ENCODE measurements at places on chromosomes 5 and 9.

DNA sequence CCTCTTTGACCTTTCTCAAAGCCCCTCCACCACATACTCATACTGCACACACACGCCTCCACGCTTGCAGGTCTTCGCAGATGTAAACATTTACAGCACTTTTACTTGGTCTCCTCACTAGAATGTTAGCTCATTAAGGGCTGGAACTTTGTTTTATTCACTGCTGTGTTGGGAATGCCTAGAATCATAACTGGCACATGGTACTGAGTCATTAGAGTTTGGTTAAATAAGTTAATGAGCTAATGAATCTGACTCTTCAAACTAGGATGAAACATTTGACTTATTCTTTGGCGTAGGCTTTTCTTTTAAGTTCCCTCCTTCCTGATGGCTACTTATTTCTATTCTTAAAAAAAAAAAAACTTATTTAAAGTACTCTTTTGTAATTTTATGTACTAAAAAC is 28.9 kb downstream of the MAN2A1 start:
- no peak for DNase-seq

DNA sequence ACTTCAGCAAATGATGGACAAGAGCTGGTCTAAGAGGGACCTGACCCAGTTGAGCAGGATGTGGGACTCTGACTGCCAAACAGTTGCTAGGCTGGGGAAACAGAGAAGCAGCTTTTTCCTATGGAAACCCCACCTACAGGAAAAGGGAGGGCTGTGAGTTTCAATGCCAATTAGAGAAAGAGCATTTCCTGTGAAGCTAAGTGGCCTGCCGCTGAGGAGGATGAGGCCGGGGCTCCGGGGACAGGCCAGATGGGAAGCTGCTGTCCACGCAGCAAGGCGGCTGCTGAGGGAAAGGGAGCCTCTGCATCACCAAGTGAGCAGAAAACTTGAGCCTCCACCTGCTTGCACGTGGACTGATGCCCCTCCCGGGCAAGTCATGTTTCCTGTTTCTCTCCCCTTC is at the start of gene PCDH12:
Gene PCDH12 (minus strand): TSS at position 90 of the 400 bp plus-strand sequence. CDS start 351 bp downstream, outside the sequence.
- no peak for DNase-seq

- no peak for DNase-seq
These were observed 22.0 kb downstream of the RC3H2 start for GRCh38 chr9:122883125-122883524.

- DNase-seq = no peak
These were observed 294.0 kb downstream of the YTHDC2 start for GRCh38 chr5:113807427-113807991.

DNA sequence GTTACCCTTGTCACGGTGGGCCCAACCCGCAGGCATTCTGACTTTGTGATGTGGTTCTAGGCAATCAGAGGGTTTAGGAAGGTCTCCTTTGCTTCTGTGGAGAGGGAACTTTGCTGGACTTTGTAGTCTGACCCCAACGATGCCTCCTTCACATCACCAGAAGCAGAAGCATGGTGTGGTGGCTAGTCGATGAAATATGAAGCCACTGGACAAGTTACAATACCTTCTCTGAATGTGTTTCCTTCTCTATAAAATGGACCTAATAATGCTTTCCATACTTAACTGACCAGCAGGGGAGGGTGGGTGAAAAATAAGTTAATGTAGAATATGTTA is 607 bp downstream of the SPEF2 start:
- no peak for DNase-seq

DNA sequence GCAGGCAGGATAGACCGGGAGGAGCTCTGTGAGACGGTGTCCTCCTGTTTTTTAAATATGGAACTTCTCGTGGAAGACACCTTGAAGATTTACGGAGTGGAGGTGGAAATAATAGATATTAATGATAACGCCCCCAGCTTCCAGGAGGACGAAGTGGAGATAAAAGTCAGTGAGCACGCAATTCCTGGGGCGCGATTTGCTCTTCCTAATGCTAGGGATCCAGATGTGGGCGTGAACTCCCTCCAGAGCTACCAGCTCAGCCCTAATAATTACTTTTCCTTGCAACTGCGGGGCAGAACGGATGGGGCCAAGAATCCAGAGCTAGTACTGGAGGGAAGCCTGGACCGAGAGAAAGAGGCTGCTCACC is 621 bp downstream of the PCDHGA11 start:
- no peak for DNase-seq

DNA sequence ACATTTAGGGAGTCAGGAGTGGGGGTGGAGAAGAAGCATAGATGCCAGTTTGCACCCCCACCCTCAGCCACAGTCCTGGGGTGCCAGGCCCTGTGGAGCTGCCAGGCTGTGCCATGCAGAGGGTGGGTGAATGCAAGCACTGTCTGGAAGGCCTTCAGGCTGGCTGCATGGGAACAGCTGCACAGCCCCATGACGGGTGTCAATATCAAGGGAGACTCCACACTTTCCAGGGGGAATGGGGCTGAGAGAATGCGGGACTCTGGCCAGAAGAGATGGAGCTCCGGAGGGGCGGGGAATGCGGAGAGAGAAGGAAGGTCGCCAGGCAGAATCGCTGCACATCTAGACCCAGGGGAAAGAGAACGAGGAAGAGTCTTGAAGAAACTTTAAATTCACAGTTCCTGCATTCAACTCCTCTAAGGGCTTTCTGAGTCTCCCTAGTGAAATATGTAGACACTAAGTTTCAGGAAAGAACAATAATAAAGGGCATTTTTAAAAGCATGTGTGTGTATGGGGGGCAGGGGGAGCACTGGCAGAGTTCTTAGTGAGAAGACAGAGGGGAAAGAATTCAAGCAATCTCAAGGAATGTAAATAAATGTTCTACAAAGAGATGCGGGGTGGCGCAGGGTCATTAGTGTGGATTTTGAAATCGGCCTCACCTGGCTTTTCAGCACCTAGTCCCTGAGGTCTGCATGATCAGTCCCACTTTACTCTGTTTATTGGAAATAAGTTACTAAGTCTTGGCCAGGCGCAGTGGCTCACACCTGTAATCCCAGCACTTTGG is 59.1 kb downstream of the BOD1 start:
- DNase-seq = no peak

DNA sequence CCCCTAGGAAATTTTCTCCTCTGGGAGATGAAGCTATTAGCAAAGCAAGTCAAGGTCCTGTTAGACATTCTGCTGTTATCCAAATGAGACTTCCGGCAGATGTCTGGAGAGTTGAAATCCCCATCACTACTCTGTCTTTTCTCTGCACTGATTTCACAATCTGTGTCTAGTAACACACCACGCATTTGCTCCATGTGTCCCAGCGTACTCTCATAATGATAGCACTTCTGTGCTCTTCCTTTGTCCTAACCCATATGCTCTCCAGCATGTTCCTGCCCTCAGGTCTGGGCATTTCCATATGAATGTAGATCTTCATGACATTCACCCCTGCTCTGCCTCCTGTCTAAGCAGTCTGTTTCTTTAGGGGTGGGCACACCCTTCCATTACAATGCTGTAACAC is 1949.0 kb upstream of the WWC1 start:
- no peak for DNase-seq

GRCh38 chr9:85522459-85523092 is 219.2 kb downstream of the AGTPBP1 start:
- no peak for DNase-seq

- no peak for DNase-seq
These were observed 48.3 kb upstream of the POU4F3 start for GRCh38 chr5:146290318-146290717.

DNA sequence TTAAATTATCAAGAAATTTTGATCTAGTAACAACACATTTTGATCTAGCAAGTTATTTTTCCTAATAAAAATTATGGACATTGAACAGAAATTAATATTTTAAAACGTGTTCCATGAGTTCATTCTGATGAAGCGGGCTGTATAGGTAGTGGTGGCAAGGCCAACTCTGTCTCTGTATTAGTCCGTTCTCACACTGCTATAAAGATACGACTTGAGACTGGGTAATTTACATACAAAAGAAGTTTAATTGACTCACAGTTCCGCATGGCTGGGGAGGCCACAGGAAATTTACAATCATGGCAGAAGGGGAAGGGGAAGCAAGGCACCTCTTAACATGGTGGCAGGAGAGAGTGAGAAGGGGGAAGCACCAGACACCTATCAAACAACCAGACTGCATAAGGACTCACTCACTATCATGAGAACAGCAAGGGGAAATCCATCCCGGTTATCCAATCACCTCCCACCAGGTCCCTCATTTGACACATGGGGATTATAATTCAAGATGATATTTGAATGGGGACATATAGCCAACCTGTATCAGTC is 61.2 kb downstream of the TMEM232 start:
- no peak for DNase-seq

- DNase-seq = no peak
These were observed 71.3 kb downstream of the GLIS3 start for GRCh38 chr9:4228606-4229005.

- no peak for DNase-seq
These were observed 17.7 kb downstream of the TMC1 start for GRCh38 chr9:72538921-72539702.

- no peak for DNase-seq
These were observed 58.9 kb downstream of the DAP start for GRCh38 chr5:10702040-10702629.

GRCh38 chr5:100424787-100425186 is 110.4 kb upstream of the FAM174A start:
- no peak for DNase-seq

GRCh38 chr5:111596705-111597104 is 84.4 kb upstream of the STARD4 start:
- no peak for DNase-seq

DNA sequence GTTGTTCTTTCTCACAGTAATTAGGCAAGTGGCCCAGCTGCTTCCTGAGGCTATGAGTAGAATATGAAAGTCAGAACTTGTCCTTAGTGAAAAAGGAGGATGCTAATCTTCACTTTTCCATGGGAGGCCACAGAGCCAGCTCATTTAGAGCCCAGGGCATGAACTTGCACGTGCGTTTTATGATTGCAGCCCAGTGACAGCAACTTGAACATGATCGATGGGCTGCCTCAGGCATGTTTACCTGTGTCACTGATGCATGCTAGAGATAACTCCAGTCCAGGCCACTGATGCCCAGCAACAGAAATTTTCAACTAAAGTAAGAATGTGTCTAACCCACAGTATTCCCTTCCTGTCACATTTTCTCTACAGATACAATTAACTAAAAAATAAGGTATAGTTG is 179.3 kb downstream of the CTNND2 start:
- DNase-seq = no peak

DNA sequence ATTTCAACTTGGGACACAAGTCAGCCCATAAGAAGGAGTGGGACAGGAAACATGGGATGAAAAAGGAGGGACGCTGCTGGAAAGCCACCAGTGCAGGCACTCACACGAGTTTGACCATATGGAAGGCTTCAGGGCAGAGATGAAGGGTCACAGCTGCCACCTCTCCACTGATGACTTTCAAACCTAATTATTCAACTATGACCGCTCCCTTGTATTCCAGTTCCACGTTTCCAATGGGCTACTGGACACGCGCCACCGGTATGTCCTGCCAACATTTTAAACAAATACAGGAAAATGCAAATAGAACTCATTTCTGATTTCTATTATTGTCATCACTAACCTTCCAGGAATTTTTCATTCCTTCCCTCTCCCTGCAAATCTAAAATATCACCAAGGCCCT is 134.7 kb downstream of the SLC1A3 start:
- no peak for DNase-seq

GRCh38 chr5:14144586-14145434 is 1.7 kb downstream of the TRIO start:
- DNase-seq = peak; percentile 12

GRCh38 chr9:79256691-79257213 is 315.0 kb upstream of the TLE4 start:
- no peak for DNase-seq

- no peak for DNase-seq
These were observed 51.1 kb downstream of the STARD4 start for GRCh38 chr5:111461255-111461671.

DNA sequence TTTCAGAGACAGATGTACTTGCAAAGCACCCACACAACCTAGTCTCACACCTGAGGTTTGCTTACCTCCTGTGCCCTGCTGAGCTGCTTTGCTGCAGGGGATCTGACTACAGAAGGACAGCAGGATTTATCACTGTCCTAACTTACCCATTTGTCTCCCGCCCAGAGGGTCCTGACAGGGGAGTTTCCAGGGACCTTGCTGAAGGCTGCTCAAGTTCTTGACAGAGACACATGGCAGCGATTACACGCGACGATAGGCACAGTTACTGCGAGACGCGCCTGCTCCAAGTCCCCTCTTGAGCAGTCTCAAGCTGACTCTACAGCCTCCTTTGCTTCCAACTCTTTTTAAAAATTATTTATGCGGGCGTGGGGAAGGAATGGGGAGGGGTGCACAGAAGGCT is 24.6 kb upstream of the GALNT10 start:
- DNase-seq = no peak

GRCh38 chr5:161720460-161720859 is 34.9 kb downstream of the GABRA6 start:
- no peak for DNase-seq

GRCh38 chr9:136979769-136980587 is 2.7 kb downstream of the PTGDS start:
- no peak for DNase-seq

DNA sequence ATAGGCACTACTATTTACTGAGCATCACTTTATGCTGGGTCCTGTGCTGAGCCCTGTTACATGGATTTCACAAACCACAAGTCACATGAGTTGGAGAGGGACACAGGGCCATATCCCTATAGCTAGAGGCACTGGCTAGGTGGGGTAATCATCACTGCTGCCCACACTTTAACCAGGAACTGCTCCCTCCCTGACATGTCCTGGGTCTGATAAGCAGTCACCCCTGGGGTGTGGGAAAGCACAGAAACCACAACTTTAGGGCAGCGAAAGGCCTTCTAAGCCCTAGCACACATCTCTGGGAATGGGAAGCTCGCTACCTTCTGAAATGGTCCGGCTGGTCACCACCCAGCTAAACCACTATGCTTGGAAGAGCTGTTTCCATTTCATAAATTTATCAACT is 15.0 kb downstream of the TBC1D2 start:
- no peak for DNase-seq

- no peak for DNase-seq
These were observed 146.2 kb downstream of the GOLPH3 start for GRCh38 chr5:32027717-32028458.

GRCh38 chr9:6910032-6910431 is 152.3 kb downstream of the KDM4C start:
- DNase-seq = no peak

DNA sequence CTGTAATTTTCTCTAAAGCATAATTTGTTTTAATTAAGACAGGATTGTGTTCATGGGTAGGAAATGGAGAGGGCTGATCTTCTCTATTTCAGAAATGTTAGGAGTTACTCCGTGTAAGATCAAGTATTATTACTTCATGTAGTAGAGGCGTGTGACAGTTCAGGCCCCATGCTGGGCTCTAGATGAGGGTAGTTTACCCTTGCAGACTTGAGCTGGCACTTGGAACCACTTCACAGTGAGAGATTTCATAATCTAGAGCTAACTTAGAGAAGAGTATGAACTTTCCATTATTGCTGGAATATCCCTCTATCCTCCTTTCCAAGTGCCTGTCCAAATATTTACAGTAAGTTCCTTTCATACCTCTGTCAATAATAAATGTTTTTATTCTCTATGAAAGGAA is 195.1 kb downstream of the PCSK5 start:
- DNase-seq = no peak
